Stimulated activated CD4-positive, alpha-beta T cell treated with anti-CD3 and anti-CD28 coated beads, Interleukin-15, amount 100 ng/mL, for 1 hour (primary cell): ENCODE measurements at places on chromosomes 1 and 21.
A peak's percentile ranks its signal among the peaks of the same experiment; 100 is the strongest.

- DNase-seq: no peak
These were observed 18.4 kb upstream of the PTBP2 start for GRCh38 chr1:96703186-96703585.

GRCh38 chr1:21783679-21784603 lies 992 bp upstream of the USP48 start:
- no peak for DNase-seq

DNA sequence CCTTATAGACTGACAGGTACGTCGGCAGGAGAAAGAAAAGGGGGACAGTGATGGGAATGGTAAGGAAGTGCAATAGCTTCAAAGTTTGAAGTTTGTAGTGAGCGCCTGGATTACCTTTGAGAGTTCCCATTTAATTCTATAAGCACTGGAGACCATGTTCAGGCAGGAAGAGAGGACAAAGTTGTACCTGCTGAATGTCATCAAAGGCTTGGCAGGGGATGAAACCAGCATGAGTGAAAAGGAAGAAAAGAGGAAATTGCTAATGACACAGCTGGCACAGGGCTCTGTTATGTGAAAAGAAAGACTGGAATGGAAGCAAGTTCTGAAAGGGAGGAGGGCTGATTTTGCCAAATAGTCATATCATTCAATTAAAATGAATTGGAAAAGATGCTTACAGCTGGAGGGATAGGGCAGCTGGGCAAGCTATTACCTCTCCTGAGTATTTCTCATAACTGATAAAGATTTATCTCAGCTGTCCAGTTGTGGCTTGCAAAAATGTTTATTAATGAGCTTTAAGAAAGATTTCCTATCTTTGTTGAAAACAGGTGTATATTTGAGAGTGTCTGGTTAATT lies 109.2 kb downstream of the HMCN1 start:
- DNase-seq: no peak

DNA sequence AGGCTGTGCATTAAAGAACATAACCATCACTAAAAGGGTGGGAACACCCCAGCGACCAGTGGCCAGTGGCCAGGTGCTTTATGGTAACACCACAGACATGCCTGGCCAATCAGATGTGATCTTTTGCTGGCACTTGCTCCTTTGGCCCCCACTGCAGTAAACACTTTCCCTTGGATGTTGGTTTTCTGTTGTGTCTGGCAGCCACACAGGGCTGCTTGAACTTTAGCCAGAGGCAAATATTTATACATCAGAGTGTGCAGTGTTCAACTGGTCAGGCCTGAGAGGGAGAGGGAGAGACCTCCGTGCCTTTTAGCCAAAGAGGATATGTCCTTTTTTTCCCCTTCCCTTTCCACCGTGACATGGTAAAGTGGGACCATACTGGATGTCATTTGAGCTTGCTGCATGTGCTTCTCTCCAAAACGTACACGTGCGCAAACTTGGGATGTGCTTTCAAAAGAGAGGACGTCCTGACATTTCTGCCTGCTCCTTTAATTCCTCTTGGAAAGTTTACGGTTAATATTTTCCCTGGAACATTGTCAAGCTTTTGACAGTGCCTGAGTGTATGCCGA lies 101.2 kb downstream of the NFIA start:
- DNase-seq: no peak

DNA sequence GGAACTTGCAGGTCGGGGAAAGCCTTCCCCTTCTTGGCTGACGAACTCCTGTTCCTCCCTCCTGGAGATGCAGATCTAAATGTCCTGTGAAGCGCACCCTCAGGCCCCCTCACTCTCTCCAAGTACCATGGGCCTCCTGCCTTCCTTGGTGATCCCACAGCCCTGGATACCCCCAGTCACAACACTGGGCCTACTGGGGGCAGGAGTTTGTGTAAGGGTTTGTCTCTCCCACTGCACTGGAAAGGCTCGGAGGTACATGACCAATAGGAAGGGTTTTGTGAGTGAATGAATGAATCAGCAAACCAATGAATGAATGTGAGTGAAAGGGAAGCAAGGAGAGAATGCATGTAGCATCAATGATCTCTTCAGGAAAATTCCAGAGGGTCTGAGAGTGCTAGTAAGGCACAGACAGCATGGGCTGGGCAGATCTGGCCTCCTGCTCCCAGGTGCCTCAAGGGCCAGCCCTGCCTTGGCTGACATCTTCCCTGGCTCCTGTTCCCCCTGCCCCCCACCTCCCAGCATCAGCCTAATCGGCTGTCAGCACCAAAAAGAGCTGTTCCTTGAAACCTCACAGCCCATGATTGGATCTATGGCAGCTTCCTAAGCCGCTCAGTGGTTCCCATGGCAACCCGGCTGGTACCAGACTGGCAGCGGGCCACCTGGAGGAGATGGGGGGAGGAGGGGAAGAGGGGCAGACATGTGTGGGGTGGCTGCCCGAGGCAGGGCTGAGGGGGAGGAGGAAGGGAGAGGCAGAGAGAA lies 95.8 kb downstream of the VWA5B1 start:
- DNase-seq: no peak

DNA sequence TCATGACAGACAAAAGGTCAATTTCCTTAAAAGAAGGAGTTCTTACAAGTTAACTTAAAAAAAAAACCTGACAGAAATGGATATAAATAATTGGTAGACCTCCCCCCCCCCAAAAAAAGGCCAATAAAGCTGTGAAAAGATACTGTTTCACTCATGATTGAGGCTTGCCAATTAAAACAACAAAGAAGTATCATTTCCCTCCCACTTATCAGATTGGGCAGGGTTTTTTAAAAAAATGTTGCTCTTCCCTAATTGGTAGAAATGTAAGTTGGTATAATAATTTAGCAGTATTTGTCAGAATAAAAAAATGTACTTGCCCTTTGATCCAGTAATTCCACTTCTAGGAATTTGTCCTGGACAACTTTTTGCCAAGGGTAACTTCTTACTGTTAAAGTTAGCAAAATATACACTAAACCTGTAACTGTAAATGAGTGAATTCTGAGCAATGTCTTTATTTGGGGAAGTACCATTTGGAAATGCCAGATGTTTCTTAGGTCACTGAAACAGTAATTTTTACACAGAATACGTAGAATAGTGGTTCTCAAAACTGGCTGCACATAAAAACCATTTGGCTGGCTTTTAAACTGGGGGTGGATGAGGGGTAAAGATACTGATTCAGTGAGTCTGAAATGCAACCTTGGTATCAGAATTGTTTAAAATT lies 17.5 kb downstream of the RNF2 start:
- no peak for DNase-seq

DNA sequence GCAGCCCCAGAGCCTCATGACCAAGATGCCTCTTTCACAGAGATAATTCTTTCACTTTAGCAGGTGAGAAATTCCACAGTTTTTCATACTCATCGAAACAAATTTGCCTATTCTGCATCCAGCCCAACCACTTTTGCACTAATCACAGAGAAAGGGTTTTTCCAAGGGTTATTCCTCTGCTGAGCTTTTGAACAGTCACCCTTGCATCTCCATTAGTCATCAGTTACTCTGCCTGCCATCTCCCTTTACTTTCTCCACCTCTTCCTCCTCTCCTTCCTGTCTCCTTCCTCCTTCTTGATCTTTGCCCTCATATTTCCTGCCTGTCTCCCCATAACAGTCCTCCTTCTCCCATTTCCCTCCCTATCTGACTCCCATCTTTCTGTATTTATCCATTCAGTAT lies 43.9 kb downstream of the FH start:
- no peak for DNase-seq

GRCh38 chr21:17688912-17689874 lies 76.5 kb upstream of the BTG3 start:
- DNase-seq: peak; percentile 6

DNA sequence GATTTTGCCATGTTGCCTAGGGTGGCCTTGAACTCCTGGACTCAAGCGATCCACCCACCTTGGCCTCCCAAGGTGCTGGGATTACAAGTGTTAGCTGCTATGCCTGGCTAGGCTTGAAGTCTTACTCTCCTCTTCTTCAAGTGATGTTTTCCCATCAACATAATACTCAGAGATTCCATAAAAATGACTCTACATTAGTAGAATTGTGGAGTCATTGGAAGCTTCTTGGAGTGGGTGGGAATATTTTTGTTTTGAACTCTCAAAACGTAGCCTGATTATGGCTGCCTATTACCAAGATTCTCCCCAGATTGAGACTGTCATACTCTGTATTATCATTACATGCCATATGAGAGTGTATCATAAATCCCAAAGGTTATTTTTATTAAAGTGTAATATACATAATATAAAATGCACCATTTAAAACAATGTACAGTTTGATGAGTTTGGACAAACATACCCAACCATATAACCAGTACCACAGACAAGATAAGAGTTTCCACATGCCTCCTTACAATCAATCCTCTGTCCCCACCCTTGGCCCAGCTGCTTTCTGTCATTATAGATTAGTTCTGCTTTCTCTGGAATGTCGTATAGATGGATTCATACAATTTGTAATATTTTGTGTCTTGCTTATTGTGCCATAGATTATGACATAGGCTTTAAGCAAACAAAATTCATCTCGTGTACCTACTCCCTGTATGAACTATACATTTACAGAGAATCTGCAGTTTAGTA lies 8.0 kb upstream of the DNM3 start:
- no peak for DNase-seq

- no peak for DNase-seq
These were observed 56.3 kb upstream of the SYT6 start for GRCh38 chr1:114209971-114210370.

DNA sequence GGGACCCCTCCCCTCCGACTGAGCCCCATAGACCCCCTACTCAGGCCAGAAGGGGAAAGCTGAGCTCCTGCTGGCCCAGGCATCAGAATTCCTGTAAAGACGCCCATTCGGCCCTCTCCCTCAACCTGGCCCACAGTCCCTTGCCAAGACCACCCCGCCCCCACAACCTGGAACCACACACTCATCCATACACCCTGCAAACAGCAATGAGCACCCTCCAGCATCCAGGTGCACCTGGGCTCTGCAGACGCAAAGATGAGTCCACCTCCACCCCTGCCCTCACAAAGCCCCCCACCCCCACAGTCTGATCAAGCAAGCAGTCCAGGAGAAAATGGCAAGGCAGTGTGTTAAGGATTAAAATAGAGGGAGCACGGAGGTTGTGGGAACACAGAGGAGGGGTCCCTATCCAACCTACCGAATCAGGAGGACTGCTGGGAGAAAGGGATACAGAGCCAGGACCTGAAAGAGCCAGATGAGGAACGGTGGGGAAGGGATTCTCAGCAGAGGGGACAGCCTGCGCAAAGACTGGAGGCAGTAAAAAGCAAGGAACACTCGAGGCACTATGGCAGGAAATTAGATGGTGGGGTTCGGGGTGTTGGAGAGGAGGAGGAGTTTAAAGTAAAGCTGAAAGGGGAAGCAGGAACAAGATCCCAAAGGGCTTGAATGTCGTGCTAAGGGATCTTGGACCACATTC lies 67.3 kb upstream of the LAPTM5 start:
- no peak for DNase-seq

- DNase-seq: no peak
These were observed 18.7 kb upstream of the RGSL1 start for GRCh38 chr1:182431278-182431677.

GRCh38 chr1:201888282-201889089 lies at the start of gene SHISA4:
TSS of gene SHISA4 (plus strand) at chr1:201888898. CDS start at chr1:201888995, 97 bp downstream.
- no peak for DNase-seq

DNA sequence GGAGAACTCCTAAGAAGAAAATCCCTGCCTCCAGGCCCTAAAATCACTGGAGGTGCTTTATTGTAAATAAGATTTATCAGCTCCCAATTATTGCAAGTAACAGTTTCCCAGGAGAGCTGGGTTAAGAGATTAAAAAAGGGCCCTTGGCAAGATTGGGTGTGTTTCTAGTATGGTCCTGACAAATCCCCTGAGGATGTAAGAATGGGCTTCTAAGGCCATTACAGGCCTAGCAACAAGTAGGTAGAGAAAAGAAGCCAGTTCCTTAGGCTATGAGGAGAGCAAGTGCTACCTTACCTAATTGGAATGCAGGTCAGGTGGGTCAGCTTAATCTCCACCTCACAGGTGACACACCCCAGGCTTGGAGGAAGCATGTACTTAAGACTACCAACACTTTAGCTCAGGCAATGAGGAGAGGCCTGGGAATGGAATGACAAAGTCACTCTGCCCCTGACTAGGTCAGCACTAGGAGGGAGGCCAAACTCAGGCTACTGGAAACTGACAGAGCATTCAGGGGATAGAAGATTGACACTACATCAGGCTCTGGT lies 6.8 kb upstream of the OTUD7B start:
- DNase-seq: no peak

GRCh38 chr21:37058261-37058660 lies 14.6 kb downstream of the PIGP start:
- no peak for DNase-seq

DNA sequence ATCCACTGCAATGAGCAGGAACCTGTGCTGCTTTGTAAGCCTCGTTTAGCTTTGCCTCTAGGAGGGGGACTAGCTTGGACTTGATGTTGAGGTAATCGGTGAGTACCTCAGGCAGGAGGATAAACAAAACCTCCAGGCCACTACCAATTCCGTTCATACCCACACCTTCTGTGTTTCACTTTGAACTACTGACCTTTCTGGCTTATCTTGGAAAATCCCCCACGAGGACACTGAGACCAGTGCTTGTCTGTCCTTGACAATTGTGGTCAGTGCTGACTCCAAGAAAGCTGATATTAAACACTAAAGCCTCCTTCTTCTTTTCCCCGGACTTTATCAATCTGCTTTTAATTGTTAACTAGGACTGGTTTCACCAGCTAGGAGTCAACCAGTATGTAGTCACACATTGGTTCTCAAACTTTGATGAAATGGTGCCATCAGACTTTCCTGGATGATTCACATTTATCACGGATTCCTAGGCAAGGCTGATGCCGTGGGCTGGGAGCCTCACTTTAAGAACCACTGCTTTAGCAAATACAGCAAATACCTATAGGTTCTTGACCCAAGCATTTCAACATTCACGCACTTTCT lies 52.7 kb downstream of the TGFB2 start:
- no peak for DNase-seq

- DNase-seq: no peak
These were observed 48.9 kb upstream of the F3 start for GRCh38 chr1:94590203-94591137.

- no peak for DNase-seq
These were observed 343.0 kb downstream of the AMY1C start for GRCh38 chr1:104092698-104093097.

DNA sequence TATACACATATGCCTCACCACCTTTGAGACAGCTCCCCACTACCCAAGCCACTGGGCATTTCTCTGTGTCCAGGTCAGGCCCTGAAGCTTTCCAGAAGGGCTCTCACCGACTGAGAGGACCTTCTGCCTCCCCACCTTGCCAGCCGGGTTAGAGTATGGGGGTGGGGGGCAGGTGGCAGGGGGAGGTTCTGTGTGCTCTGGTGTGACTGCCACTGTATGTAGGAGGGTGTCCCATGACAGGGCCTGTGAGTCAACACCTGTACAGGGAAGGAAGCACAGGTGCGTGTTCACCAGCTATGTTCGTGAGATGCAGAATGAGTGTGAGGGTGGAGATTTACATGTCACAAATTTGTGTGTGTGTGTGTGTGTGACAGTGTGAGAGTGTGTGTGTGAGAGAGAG lies 7.0 kb downstream of the AHDC1 start:
- no peak for DNase-seq

- DNase-seq: no peak
These were observed 936 bp downstream of the ZFP69B start for GRCh38 chr1:40451238-40451585.
